Effector memory CD4-positive, alpha-beta T cell (primary cell): ENCODE measurements at places on chromosomes 4 and X.

- DNase-seq, result peak; percentile 38
Measured at GRCh38 chr4:186201535-186202230, 10.3 kb downstream of the CYP4V2 start.

DNA sequence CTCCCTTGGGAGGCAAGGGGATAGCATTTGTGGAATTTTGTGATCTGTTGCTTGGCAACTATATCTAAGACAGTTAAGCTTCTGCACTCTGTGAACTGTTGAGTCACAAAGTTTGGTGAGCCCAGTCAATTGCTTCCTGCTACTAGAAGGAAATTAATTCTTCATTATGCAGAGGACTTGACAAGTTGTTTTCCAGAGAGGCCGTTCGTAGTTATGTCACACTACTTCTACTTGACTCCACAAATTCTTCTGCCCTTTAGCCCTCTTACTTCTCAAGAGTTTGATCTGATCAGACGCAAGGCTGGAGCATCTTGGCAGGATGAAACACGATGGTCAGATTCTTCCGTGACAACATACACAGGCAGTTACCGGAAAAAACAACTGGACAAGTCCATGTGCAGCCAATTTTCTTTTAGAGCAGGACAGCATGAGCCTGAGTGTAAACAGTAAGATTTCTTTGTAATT is at the start of gene C4orf51:
Gene C4orf51 (plus strand): TSS at position 156 of the 465 bp plus-strand sequence. CDS start 58 bp downstream, at position 214.
- no peak for DNase-seq

DNA sequence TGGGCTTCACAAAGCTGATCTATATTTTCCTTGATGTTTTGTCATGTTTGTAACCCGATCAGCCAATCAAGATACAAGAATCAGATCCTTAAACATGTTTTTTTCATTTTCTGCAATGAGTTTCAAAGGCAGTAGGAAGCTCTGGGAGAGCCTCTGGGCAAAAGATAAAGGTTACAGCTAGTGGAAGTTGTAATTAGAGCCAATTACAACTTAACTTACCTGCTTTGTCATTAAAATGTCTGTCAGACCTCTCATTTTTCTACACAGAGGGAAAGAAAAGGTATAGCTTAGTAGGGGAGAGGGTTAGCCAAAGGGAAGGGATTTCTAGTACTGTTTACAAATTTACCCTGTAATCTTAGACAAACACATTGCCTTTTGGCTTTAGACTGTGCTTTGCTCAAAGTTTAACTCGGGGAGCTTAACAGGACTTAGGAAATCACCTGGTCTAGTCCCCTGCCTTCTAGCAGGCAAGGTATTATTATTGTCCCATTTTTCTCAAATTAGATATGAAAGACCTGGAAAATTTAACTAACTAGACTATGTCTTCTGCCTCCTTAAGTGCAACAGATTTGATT is 55.8 kb downstream of the FGF16 start:
- DNase-seq, result no peak

DNA sequence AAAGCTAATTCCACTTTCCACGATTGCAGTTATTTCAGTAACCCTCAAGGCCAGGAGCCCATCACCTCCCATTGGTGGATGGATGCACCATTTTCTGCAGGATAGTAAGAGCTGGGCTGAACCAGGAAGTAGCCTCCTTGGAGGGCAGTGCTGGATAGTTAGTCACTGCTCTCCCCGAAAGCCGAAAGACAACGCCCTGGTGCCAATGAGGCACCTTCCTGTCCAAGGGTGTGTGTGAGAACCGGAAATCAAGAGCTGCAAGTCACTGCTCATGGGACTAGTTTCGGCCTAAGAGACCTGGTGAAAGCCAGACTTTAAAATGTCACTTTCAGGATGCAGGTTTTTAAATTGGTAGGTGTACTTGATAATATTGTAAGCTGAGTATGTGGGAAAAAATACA is 203.8 kb upstream of the HS3ST1 start:
- no peak for DNase-seq

- no peak for DNase-seq
Measured at GRCh38 chrX:152399395-152399794, 51.7 kb downstream of the GABRA3 start.

DNA sequence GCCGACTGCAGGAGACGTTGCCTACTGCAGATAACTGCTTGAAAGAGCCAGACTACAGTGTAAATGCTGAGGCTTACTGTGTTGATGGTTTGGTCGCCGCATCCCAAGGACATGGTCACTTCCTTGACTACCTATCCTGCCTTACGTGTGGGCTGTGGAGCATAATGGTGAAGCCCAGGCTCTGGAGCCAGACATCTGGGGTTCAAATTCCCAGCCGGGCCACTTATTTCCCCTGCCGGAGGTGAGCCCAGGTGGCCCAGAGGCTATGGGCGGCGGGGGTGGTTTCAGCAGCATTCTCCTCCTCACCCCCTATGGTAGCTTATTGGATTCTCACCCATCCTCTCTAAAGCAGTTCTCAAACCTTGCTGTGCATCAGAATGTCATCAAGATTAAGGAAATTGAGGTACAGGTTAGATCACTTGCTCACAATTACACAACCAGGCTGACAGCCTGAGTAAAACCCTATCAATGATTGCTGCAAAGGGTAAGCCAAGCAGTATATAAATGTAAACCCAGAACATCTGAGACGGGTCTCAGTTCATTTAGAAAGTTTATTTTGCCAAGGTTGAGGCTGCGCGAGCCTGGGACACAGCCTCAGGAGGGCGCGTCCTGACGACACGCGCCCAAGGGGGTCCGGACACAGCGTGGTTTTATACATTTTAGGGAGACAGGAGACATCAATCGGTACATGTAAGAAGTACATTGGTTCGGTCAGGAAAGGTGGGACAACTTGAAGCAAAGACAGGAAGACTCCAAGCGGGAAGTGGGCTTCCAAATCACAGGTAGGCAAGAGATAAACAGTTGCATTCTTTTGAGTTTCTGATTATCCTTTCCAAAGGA is 48.5 kb downstream of the EVC start:
- no peak for DNase-seq

DNA sequence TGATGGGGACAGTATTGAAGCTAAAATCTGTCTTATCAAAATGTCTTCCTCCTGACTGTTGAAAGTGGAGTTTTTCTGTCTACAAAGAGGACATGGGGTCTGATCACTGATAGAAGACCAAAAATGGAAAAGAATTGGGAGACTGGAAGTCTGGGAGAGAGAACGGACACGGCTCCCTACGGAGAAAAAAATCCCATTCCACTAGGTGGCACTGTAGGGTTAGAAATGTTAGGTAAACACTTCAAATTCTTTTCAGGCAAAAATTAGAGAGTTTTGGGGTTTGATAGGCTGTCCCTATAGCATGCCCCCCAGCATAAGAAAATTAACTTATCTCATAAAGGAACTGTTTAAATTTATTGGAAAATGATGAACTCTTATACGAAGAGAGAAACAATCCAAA is 200.5 kb downstream of the FAM133A start:
- DNase-seq, result no peak

GRCh38 chr4:108446556-108446955 is 173.8 kb upstream of the RPL34 start:
- no peak for DNase-seq

DNA sequence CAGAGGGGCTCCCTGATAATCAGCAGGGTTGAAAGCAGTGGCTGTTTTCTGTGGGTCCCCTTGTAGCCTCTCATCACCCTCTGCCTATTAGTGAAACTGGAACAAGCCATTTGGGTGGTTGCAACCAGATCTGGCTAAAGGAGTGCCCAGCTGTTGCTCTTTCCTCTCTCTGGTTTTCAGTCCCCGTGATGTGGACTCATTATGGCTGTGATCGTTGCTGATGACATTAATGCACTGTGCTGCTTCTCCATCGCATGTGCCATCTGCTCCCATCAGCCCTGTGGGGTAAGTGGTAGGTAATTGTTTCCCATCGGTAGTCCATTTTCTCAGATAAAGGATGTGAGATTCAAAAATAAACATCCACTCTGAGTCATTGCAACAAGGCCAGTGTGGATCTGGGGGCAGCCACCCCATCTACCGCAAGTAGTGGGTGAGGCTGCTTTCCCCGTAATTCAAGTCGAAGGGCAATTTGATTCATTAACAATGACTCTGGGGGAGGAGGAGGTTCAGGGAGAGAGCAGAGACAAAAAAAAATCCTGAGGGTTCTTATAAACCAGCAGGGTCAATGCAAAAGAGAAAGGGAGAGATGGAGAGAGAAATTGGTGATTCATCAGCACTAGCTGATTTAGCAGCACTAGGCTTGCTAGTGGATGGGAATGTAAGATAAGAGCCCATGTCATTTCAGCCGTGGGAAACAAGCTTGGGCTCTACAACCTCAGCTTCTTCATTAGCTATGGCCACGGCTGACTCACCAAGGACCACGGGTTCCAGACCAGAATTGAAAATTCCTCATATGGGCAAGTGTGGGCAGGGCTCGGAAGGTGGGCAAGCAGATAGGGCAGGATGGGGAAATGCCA is 357.8 kb downstream of the MID1IP1 start:
- DNase-seq, result no peak

GRCh38 chr4:107906458-107907100 is 24.8 kb upstream of the CYP2U1 start:
- no peak for DNase-seq

DNA sequence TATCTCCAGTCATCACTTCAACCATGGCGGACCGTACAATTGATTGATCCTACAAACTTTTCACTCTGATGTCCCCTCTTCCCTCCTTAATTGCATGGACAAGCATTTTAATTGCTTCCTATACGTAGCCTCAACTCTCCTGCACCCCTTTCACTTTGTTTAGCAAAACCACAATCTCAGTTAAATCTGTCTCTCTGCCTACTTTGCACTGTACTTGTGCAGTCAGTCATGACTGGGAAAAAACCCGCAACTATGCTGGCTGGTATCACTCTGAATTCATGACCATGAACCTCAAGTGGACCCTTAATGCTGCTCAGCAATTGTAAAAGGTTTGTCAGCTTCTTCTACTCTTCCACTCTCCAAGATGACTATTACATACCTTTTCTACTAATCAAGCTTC is 51.7 kb upstream of the AFF2 start:
- no peak for DNase-seq

GRCh38 chr4:158079661-158080060 is 93.2 kb downstream of the GASK1B start:
- DNase-seq, result no peak

- no peak for DNase-seq
Measured at GRCh38 chr4:88005076-88005475, 2.4 kb upstream of the PKD2 start.

DNA sequence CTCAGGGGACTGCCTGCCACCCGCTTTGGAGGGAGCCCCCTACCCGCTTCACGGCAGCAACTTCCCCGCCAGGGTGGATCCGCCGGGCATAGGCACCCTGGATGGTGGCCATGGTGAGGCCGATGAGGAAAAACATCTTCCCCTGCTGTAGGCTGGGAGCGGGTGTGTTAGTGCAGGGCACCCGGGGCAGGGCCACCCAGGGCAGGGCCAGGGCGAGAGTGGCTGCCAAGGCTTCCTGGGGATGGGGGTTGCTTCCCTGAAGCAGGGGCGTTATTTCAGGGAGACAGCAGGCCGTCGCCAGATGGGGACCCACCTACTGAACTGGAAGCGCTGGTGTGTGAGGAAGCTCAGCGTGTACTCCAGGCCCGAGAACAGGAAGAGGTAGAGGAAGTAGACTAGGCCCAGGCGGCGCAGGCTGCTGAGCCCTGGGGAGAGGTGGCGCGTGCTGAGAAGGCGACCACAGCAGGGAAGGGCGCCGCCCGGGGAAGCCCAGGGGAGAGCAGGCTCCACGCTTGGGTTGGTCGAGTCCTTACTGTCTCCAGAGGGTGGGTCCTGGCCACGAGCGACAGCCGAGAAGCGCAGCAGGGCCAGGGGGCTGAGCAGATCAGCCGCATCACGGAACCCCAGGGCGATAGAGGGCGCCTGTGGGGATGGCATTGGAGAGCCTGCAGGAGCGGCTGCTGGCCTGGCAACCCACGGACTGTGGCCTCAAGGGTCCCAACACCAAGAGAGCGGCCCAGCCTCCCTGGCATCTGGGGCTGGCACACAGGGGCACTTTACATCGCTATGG is 31.5 kb downstream of the NOP14 start:
- peak; percentile 47 for DNase-seq

DNA sequence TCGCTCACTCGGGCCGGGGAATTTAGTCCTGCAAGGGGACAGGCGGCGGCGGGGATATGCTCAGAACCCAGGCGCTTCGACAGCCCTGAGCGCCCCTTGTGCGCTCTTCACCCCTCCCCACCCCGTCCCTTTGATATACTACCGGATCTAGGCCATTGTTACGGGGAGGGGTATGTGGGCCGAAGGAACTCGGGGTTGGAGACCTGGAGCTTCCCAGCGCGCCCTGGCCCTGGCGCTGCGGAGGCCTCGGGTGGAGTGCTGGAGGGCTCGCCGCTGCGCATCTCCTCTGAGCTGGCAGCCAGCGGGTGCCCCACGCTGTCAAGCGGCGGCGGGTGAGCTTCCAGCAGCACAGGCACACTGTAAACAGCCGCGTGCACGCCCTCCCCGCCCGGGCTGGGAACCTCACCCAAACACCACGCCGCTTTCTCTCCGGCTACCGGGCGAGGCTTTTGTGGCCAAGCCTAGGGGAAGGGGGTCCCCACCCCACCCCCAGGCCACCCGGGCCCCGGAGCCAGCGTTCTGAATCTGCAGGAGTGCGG is 54.5 kb upstream of the BCOR start:
- no peak for DNase-seq

- no peak for DNase-seq
Measured at GRCh38 chr4:113024388-113024787, 25.1 kb upstream of the ANK2 start.

DNA sequence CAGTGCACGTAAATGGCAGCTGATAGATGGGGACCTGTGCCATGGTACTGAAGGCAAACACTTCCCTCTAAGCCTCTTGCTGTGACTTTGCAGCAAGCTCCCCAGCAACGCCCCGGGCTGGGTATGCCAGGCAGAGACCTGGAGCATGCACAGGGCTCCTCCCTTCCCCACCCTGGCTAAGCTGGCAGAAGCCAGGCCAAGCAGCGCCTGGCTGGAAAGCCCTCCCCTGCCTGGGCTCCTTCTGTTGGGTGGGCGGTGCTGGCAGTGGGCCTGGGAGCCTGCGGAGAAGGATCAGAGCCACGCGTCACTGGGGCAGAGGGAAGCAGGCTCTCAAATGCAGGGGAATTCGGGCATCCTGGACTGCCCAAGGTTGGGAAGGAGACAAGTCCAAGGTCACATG is 3.6 kb downstream of the ATP2B3 start:
- no peak for DNase-seq

- no peak for DNase-seq
Measured at GRCh38 chr4:163611784-163612445, 117.4 kb downstream of the TMA16 start.

DNA sequence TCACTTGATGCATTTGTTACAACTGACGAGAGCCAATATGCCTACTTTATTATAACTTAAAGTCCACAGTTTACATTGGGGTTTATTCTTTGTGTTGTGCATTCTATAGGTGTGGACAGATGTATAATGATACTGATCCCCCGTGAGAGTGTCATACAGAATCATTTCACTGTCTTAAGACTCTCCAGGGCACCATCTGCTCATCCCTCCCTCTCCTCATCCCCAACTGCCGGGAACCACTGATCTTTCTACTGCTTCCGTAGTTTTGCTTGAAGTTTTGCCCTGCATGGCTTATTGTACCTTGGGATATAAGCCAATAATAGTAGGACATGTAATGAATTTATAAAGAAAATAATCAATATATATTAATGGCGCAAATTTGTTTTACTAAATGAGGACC is 137.8 kb upstream of the MSX1 start:
- no peak for DNase-seq

GRCh38 chrX:14228611-14229010 is 198.9 kb upstream of the GEMIN8 start:
- no peak for DNase-seq
